ENCODE measurements at places on chromosomes 5 and 9. TPM values are rescaled to one million over a fixed set of nuclear protein-coding genes. Genes with fewer than 3 reads are reported as not detected.

The SLC23A1 gene
- 2.3 TPM for total RNA-seq

The GRM6 gene
- not detected for total RNA-seq

The FAM120A gene
- total RNA-seq = 130 TPM

The TLE1 gene
- 0.20 TPM for total RNA-seq

The TSSK1B gene
- total RNA-seq = not detected

The CDC20B gene
- total RNA-seq = not detected

The SPATA31A3 gene
- not detected for total RNA-seq

The SPRY4 gene
- 0.16 TPM for total RNA-seq

The TLX3 gene
- not detected for total RNA-seq

The ENTREP1 gene
- not detected for total RNA-seq

The IRX4 gene
- not detected for total RNA-seq

The HSD17B3 gene
- not detected for total RNA-seq

The DAB2 gene
- 0.50 TPM for total RNA-seq

The PLPP7 gene
- total RNA-seq = 0.37 TPM

The ANKRD18B gene
- 3.5 TPM for total RNA-seq

The PDE6A gene
- not detected for total RNA-seq

The RNF20 gene
- total RNA-seq = 42.1 TPM

The PTGDS gene
- total RNA-seq = not detected

The GLRA1 gene
- not detected for total RNA-seq

The CNTNAP3 gene
- not detected for total RNA-seq

The GMCL2 gene
- not detected for total RNA-seq
